Stimulated activated CD8-positive, alpha-beta memory T cell treated with anti-CD3 and anti-CD28 coated beads, Interleukin-4, amount 100 ng/mL, for 4 hours (primary cell): ENCODE measurements at places on chromosomes 4 and X.

GRCh38 chr4:54165438-54165837 lies 63.7 kb upstream of the PDGFRA start:
- no peak for DNase-seq

DNA sequence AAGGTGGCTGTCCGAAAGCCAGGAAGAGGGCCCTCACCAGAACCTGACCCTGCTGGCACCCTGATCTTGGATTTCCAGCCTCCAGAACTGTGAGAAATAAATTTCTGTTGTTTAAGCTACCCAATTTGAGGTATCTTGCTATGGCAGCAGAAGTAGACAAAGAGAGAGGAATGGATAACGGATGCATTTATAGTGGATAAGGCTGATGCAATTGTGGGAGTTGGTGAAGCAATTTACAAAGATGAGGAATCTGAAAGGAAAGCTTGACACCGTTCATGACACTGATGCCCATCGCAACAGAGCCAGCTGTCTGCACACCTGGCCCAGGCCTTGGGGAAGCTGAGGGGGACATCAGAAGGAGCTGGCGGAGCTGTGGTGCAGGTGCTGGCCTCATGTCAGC lies 35.7 kb upstream of the MSL3 start:
- no peak for DNase-seq

- DNase-seq, result no peak
These were observed 52.9 kb downstream of the SUPT20HL2 start for GRCh38 chrX:24260842-24261550.

- no peak for DNase-seq
These were observed 57.5 kb upstream of the DYNLT3 start for GRCh38 chrX:37904833-37905232.

GRCh38 chrX:133150730-133151129 lies 53.8 kb upstream of the USP26 start:
- no peak for DNase-seq

DNA sequence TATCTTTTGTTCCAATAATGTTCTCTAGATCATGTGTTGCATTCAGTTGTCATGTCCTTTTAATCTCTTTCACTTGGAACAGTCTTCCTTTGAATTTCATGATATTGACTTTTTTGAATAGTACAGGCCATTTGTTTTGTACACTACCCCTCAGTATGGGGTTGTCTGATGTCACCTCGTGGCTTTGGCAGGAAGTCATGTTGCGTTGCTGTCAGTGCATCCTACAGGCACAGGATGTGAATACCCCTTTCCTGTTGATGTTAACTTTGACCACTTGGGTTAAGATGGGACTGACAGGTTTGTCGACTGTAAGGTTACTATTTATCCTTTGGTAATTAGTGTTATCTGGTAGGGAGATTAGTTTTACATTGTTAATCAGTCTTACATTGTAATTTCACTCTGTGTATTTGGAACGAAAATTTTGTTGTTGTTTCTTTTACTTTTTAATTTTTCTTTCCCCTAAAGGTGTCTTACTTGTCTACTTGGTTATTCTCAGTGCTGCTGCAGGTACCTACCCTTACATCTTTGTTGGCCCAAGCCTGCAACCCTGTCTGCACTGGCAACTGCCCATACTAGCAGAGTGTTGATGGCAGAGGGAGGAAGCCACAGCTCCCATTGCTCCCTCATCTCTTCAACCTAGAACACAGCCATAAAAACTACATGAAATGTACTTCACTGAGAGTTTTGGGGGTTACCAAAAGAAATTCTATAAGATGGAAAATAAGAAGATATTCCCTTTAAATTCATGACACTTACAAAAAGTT lies 14.7 kb upstream of the ATP8A1 start:
- no peak for DNase-seq

- no peak for DNase-seq
These were observed 218.8 kb downstream of the STPG2 start for GRCh38 chr4:97924341-97924958.

DNA sequence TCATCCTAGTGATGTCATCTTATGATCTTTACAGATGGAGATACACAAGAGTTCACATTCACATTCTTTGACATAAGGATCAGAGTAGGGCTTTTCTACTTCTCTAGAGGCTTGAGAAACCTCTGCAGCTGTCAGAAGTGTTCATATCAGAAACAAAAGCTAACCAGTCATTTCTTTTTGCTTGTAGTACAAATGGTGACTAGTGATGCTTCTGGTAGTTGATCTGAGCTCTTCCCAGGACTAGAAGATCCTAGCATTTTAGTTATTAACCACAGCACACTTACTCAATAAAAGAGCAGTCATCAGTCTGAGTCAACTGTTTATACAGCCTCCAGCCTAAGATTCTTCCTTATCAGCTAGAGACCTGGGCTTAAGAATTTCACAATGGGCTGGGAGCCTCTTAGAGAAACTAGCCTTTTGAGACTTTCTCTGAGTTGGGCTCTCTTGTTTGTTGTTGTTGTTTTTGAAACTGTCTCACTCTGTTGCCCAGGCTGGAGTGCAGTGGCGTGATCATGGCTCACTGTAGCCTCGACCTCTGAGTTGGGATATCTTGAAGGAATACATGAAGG lies 84.1 kb downstream of the TMEM164 start:
- no peak for DNase-seq

DNA sequence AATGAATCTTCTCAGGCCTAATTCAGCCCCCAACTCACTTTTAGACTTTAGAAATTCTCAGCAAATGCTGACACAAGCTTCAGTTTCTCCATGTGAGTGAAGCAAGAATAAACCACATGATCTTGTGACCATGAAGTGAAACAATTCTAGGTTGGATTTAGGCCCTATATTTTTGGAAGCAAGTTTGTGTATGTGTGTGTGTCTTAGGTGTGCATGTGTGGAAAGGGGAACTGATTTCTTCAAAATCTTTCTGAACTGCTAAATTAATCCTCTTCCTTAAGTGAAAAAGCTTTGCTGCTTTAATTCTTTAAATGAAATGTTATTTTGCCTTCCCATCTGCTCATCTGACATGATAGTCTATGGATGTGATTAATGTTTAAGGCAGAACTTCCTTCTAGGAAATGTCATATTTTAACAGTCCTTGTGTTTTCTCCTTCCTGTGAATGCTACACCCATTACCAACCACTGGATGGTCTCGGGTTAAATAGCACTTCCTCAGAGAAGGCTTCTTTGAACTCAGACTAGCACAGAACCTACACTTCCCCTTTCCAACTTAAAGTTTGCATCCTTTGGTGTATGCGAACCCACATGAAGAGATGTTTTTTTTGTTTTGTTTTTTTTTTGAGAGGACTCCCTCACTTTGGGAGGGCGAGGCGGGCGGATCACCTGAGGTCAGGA lies 1.2 kb upstream of the TMEM144 start:
- DNase-seq, result no peak

- DNase-seq, result no peak
These were observed 86.1 kb downstream of the ZNF518B start for GRCh38 chr4:10371121-10371520.

DNA sequence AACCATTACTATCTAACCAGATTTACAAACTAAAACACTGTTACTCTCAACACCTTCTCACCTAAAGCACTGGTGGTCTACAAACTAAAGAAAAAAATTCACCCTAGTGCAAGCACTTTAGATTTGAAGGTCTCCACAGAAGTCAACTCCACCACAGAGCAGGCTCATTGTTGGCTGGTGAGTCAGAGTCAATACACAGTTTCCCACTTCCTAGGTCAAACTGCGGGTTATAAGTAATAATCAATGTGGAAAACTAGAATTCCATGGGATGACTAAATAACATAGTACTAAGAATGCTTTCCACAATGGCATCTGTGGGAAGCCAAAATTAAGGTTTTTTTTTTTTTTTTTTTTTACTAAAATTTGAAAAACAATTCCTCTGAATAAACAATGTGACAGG lies 191.8 kb downstream of the PDGFC start:
- DNase-seq, result no peak

- no peak for DNase-seq
These were observed 138.2 kb downstream of the RNF150 start for GRCh38 chr4:140995058-140995457.

DNA sequence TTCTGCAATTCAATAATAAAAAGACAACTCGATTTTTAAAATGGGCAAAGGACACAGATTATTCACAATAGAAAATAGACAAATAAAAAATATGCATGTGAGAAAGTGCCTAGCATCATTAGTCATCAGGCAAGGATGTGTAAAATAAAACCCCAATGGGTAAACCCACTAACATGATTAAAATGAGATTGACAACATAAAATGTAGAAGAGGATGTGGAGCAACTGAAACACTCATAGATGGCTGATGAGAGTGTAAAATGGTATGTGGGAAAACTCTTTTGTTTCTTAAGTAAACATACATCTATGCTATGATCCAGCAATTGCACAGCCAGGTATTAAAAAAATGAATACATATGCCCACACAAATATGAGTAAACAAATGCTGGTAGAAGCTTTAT lies 177.6 kb downstream of the IQCM start:
- DNase-seq, result no peak

DNA sequence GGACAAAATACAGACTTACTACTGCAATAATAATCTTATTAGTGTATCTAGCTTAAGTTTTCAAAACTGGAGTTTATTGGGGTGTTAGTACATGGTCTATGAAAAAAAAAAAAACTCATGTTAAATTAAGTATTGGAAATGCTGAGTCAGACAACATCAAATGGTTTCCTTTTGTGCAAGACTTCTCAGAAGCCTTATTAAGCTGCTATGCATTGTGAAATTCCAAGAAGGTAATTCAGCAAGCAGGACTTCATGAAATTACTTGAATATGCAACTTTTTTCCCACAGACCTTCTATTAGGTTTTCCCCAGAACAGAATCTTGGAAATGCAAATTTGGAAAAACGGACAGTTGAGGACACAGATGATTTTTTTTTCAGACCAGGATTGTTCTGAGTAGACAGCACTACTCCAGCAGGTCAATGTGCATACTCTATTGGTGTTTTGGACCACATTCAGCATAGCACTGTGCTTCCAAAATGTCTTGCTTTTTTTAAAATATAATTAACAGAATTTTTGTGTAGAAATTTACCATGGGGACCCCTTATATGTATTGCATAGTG lies 568.8 kb upstream of the TENM3 start:
- no peak for DNase-seq

DNA sequence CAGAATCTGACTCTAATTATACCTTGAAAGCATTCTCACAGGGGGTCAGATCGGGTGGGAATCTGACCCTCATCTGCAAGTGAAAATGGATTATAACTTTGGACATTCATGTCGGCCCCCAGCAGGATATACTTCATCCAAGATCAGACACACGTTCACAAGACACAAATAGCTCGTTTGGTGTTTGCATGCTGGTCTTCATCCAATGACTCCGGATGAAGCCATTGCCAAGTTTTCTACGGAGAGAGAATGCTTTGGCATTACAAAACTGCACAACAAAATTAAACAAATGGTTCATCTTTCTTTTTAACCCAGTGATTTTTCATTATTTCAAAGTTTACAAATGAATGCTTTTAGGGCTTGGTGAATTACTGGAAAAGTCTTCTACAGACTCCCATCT lies 105.5 kb downstream of the MID1 start:
- no peak for DNase-seq

DNA sequence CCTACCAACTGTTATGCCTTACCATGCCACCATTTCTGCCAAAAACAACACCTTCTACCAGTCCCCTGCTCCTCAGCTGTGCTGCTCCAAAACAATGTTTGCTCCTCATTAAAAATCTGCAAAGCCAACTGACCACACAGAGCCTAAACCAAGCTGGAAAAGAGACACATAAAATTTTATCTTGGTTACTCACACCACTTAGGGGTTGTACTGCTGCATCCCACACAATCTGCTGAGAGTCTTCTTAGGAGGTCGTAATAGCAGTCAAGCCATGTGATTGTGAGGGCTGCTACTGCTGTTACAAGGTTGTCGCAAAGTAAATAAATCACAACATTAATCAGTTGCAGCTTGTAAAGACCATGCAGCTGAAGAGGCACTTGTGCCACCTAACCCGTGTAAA lies 607.4 kb upstream of the FAM241A start:
- DNase-seq, result no peak

DNA sequence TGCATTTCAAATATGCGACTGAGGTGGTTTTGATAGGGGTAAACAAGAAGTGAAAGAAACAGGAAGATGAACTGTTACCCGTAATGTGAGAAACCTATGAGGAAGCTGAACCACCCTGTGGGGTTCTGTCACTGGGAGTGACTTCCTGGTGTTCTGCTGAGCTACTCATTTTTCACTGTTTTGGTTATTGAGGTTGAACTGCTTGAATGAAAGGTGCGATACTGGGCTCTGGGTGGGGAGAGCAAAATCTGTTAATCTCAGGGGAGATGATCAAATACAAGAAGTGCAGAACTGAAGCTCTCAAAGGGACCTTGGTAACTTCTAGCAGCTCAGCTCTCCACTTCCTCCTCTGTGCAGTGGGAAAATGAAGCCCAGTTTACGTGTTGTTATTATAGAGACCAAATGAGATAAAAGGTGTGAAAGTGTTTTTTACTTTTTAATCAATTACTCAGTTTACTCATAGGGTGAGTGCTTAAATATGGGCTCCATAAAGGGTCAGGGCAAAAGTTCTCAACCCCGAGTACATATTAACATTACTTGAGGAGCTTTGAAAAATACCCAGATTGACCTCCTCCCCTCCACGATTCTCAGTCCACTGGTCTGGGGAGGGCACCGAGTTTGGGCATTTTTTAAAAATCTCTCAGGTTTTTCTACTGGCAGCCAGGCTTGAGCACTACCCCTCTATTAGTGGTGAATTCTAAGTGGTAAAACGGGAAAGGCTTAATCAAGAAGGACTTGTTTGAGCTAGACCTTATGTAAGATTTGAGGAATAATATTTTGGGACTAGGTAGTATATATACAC lies 66.7 kb downstream of the COQ2 start:
- DNase-seq, result no peak

GRCh38 chrX:154020536-154021115 lies 924 bp upstream of the IRAK1 start:
- DNase-seq, result no peak

GRCh38 chrX:72180539-72180938 lies 1.0 kb upstream of the PIN4 start:
- no peak for DNase-seq

- DNase-seq, result no peak
These were observed 3.9 kb downstream of the KIT start for GRCh38 chr4:54661686-54662085.

DNA sequence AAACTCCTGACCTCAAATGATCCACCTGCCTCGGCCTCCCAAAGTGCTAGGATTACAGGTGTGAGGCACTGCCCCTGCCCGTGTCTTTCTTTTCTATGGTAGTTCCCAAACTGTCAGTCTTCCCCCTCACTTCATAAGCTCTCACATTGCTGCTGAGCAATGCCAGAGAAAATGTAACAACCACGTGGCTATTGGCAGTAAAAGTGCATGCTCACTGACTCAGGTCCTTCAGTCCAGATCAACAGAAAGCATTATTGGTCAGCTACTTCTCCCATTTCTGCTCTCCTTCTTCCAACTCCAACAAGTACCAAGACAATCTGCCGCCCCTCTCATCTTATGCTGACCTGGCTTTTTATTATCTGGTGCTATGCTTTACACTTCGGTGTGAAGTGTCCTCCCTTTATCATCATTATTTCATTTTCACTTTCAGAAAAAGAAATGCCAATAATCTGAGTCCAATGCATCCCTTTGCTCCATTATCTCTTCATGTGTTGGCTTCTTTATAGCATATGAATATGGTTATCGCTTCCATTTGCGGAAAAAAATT lies 133.8 kb upstream of the UGT8 start:
- DNase-seq, result no peak
